ENCODE measurements at places on chromosomes 3 and 15.
A peak's percentile ranks its signal among the peaks of the same experiment; 100 is the strongest.

- no peak for DNase-seq
Observed at GRCh38 chr3:55661141-55661540, 174.0 kb upstream of the WNT5A start.

- DNase-seq: no peak
Observed at GRCh38 chr3:148992027-148992634, 791 bp downstream of the GYG1 start.

- DNase-seq: no peak
Observed at GRCh38 chr3:37661615-37662306, 199.9 kb upstream of the CTDSPL start.

- DNase-seq: no peak
Observed at GRCh38 chr3:120013481-120013880, 80.8 kb downstream of the GSK3B start.

GRCh38 chr3:126540342-126540849 lies 16.4 kb downstream of the CHST13 start:
- peak; percentile 87 for DNase-seq

DNA sequence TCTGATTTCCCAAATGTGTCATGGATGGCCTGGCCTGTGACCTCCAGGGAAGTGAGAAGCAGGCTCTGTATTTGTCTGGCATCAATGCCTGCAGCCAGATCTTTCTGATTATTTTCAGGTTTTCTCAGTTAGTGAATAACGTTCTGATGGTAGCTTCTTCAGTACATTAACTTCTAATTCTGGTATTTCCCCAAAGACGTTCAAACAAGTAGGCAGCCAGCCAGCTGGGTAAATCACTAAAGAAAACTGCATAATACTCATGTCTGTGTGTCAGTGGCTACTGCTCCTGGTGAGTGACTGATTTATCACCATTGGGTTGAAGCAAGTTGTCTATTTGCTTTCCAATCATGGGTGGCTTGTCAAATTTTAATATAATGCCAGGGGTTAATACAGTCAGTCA lies 162.6 kb upstream of the PFN2 start:
- no peak for DNase-seq

GRCh38 chr3:159685801-159686200 lies 302.8 kb upstream of the IL12A start:
- DNase-seq: no peak

- DNase-seq: peak; percentile 9
Observed at GRCh38 chr3:135516143-135516542, 449.4 kb upstream of the PPP2R3A start.

GRCh38 chr15:85414495-85414894 lies 34.1 kb downstream of the AKAP13 start:
- no peak for DNase-seq

- peak; percentile 61 for DNase-seq
Observed at GRCh38 chr15:85583923-85584390, 203.6 kb downstream of the AKAP13 start.

DNA sequence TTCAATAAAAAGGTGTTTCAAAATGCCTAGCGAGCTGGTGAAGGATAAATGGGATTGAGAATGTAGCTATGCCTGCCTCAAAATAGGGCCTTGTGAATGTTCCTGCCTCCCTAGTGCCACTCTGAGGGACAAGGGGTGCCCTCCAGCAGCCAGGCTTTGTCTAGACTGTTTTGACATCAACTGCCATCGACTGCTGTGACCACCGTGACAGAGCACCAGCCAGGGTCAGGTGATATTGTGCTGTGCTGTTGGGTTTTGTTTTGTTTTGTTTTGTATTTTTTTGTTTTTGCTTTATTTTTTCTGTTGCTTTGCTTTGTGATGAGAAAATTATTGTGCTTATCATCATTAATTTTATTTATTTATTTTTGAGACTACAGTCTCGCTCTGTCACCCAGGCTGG lies 144.8 kb downstream of the SMAD6 start:
- no peak for DNase-seq

DNA sequence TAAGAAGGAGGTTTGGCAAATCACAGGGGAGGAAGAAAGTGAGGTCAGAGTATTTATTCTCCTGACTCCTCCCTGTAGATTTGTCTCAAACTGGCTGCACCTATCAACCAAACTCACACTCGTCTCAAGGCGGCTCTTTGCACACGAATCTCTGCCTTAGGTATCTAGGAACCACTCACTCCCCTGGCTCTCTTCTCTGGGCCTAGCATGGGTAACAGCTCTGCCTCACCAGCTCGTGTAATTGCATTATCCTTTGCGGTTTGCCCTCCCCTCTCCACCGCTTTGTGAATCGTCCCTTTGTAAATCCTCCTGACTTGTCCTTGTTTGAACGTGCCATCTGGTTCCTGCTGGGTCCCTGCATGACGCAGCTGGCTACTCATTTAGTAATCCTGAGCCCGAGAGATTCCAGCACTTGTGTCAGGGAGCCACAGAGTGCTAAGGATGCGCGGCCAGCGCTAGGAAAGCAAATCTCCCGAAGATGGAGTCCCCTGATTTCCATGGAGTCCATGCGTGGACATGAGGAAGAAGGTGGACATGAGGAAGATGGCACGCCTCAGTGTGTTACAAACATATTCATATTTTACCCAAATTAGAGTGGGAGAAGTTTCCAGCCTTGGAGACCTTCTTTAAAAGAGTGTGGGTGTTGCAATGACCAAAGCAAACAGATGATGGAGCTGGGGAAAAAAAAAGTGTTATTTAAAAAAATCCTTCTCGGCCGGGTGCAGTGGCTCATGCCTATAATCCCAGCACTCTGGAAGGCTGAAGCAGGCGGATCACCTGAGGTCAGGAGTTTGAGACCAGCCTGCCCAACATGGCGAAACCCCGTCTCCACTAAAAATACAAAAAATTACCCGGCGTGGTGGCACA lies 26.7 kb downstream of the NRROS start:
- peak; percentile 43 for DNase-seq

- no peak for DNase-seq
Observed at GRCh38 chr3:98525494-98525893, 2.8 kb upstream of the CLDND1 start.

DNA sequence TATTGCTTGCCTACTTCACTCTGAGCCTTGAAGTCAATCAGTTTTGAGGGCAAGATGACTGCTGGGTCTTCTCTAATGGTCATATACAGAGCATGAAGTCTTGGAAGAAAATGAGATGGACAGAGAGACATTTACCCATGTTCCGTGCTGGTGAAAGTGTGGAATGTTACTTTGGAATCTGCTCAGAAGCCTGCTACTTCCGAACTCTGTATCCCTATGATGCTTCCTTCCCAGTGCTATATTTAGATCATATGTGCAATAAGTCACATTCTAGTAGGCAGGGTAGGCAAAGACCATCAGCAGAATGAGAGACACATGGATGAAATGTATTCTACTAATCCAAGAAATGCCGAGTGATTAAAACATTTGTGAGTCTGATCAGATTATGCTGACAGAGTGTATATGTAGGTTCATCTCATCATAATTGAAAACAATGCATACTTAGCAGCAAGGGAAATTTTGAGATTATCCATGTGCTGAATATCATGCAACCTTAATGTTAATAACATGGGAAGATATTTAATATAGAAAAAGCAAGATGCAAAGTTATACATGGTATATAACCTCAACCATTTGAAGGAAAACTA lies 60.5 kb downstream of the RAB7A start:
- no peak for DNase-seq

DNA sequence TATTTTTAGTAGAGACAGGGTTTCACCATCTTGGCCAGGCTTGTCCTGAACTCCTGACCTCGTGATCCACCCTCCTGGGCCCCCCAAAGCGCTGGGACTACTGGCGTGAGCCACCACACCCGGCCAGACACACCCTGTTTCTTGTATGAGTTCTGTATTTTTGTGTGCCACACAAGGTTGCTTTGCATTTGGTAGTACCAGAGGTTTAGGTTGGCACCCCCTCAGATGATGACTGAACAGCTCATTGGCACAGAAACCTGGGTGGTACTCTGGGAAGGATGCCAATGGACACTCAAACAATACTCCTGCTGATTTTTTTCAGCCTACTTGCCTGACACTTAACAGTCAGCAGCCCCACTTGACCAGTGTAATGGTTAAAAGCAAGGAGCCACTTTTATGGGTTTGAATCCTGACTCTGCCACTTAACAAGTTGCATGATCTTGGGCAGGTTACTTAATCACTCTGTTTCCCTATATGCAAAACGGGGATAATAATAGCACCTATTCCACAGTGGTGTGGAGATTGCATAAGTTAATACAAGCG lies 39.2 kb upstream of the BCL2A1 start:
- no peak for DNase-seq

- no peak for DNase-seq
Observed at GRCh38 chr3:32301426-32301825, 62.9 kb downstream of the CMTM8 start.

- no peak for DNase-seq
Observed at GRCh38 chr15:79209116-79209515, 73.4 kb upstream of the ANKRD34C start.

DNA sequence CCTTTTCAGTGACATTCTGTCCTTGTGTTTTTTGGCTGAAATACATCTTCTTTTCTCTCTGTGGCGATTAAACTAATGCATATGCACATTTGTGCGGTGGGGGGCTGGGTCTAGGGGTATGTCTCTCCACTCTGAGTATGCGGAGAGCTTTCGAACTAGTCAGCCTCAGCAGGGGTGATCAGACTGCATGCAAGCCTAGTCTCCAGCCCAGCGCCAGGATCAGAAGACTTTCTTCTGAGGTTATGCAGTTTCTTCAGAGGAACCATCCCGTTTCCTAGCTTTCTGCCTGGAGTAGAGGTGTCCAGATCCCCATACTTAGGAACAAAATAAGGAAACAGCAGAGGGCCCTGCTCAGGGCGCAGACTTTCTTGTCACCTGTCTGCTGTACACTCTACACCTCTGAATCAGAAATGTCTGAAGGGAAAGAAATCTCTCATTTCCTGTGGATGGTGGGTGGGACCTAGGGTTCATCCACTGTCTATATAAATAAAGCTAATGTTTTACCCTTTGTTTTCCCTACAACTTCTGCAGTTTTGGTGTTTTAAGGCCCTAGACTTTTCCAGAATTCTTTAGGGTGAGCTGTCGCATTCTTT lies 230.4 kb downstream of the ABHD5 start:
- no peak for DNase-seq

- DNase-seq: peak; percentile 96
Observed at GRCh38 chr15:32838820-32839219, 121.0 kb downstream of the GREM1 start.

DNA sequence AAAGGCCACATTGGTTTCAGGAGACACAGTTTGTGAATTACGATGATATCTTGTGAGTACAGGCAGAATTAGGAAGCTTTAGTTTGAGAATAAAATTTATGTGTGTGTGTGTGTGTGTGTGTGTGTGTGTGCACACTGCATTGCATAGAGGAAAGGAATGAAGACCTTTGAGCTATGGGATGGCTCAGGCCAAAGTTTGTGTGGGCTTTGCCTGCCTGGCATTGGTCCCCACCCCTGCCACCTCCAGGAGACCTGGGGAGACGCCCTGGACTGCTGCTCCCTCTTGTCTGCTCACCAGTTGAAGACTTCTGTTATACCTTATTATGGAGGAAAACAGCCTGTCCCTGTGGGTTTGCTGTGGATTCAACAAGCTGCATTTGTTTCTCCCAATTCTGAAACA lies 37.2 kb downstream of the TIGIT start:
- DNase-seq: no peak

GRCh38 chr15:32656091-32656490 lies 14.6 kb downstream of the SCG5 start:
- DNase-seq: no peak

GRCh38 chr15:68028137-68028887 lies 25.8 kb upstream of the PIAS1 start:
- DNase-seq: peak; percentile 1

DNA sequence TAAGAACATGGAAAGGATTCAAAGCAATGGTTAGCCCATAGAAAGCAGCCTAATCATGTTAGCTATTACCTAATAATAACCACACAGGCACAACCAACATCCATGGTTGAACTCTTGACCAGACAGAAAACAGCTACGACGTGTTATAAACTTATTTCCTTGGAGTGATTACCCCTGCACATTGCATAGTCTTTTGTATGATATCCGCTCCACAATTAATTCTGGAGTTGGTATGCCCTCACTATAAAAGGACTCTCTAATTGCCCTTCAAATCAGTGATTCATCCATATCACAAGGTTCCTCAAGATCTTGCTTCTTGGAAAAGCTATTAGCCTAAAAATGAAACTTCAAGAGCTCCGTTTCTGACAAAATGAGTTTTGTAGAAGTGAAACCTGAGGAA lies 117.9 kb downstream of the SYNPR start:
- DNase-seq: no peak

- DNase-seq: no peak
Observed at GRCh38 chr15:51838270-51838669, 8.8 kb downstream of the TMOD3 start.

GRCh38 chr3:70982284-70982683 lies 601.2 kb downstream of the FOXP1 start:
- no peak for DNase-seq

- DNase-seq: no peak
Observed at GRCh38 chr15:36365963-36366362, 213.5 kb upstream of the CDIN1 start.

Data from GM04504 (cell line).